ENCODE measurements at places on chromosomes 3 and 15. TPM values are rescaled to one million over a fixed set of nuclear protein-coding genes. Genes with fewer than 3 reads are reported as not detected.

MRPS11 gene
- total RNA-seq: 117 TPM

SLC28A1 gene
- 0.05 TPM for total RNA-seq

DPH6 gene
- 14.6 TPM for total RNA-seq

ISLR gene
- 0.39 TPM for total RNA-seq

MLF1 gene
- total RNA-seq: 24.0 TPM

SLC27A2 gene
- 26.4 TPM for total RNA-seq

ISL2 gene
- 5.1 TPM for total RNA-seq

C3orf22 gene
- not detected for total RNA-seq

GREM1 gene
- 6.6 TPM for total RNA-seq

Measured in A549 treated with CpdA at 1 μM for 4 hours (cell line).